ENCODE measurements at places on chromosomes 3 and 15.

GRCh38 chr3:187960820-187961219, 193.1 kb upstream of the LPP start:
- DNase-seq: no peak

- no peak for DNase-seq
Observed at GRCh38 chr3:83003917-83004316, 1242.5 kb upstream of the GBE1 start.

GRCh38 chr3:111750278-111750884, 108.7 kb upstream of the PHLDB2 start:
- DNase-seq: no peak

DNA sequence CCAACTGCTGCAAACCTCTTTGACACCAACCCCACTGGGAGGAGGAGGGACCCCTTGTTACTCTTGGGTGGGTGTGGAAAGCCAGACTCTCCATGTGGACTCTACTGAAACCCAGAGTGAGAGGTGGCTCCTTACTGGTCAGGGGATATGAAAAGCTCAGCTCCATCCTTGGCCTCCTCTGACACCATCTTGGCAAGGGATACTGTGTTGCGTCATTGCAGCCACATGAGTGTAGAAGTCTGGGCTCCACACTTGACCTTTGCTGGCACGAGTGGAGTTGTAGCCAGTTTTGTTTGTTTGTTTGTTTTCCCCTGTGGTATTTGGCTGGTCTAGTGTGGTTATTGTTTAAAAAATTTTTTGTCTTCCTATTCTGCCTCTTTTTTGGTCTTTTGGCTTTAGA, 289.1 kb downstream of the GAP43 start:
- no peak for DNase-seq

GRCh38 chr3:131711114-131711768, 208.5 kb upstream of the MRPL3 start:
- no peak for DNase-seq

DNA sequence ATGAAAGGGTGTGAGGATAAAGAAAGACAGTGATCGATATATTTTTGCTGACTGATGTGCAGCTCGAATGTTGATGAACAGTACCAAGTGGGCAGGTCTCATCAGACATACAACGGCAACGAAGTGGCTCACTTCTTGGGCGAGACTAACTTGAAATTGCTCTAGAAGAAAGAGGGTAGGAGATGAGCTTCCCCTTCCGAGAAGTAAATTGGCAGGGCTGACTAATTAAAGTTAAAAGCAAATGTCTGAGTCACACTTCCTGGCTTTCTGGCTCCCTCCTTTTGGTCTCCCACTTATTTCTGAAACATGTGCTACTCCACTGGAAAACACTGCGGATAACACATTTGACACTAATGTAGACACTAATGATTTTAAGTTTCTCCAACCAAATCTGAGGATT, 228.3 kb downstream of the ABHD5 start:
- no peak for DNase-seq

- DNase-seq: no peak
Observed at GRCh38 chr3:65729555-65729954, 309.2 kb downstream of the MAGI1 start.

GRCh38 chr3:87313641-87314040, 37.3 kb upstream of the POU1F1 start:
- DNase-seq: no peak

GRCh38 chr15:49168016-49168415, 2.0 kb upstream of the GALK2 start:
- DNase-seq: no peak

DNA sequence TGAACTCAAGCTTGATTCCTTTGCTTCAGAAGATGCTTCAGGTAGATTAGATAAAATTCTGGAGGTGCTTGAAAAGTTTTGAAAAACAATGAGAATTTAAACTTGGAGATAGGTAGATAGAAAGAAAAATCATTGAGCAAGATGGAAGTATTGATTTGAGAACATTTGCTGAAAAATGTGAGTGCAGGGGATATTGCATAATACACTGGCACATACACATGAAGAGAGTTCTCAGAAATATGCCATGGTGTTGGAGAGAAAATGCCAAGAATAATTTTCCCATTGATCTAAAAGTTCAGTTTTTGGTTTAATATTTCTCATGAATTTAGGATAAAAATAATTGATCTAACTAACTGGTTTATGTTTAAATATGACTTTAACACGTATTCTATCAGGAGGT, 107.2 kb upstream of the GBE1 start:
- no peak for DNase-seq

DNA sequence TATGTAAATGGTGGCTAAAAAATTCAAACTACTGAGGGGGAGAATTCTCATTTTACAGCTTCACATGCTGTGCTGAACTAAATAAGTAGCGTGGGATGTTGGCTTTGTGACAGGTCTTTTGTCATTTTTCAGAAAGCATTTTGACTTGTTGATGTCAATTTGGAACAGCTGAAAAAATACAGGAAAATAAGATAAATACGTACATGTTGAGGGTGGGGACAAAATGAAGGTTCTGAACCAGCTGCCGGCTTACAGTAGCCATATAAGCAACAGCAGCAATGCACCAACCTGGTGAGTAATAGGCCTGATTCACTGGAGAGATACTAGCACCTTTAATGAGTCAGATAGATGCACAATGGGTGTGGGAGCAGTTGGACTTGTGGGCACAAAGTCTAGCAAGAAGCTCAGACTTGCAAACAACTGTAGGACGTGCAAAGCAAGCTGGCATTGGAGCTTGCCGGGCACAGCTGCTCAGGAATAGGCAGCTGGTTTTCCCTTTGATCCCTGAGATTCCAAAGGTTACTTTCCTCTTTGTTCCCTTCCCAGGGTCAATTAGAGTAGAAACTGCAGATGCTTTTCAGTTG, 12.9 kb downstream of the B3GNT5 start:
- DNase-seq: peak; percentile 26

GRCh38 chr3:59046839-59047238, 3.0 kb downstream of the CFAP20DC start:
- no peak for DNase-seq

GRCh38 chr3:140052771-140053702, 118.1 kb downstream of the CLSTN2 start:
- DNase-seq: no peak

- no peak for DNase-seq
Observed at GRCh38 chr3:186932281-186933181, 2.2 kb downstream of the ST6GAL1 start.

GRCh38 chr3:186612721-186613636, at the start of gene AHSG:
Gene AHSG, plus strand, starts transcription at chr3:186613060. Its CDS starts 82 bp downstream, at chr3:186613142.
- DNase-seq: no peak

- DNase-seq: no peak
Observed at GRCh38 chr3:51708216-51708845, 1.5 kb downstream of the GRM2 start.

DNA sequence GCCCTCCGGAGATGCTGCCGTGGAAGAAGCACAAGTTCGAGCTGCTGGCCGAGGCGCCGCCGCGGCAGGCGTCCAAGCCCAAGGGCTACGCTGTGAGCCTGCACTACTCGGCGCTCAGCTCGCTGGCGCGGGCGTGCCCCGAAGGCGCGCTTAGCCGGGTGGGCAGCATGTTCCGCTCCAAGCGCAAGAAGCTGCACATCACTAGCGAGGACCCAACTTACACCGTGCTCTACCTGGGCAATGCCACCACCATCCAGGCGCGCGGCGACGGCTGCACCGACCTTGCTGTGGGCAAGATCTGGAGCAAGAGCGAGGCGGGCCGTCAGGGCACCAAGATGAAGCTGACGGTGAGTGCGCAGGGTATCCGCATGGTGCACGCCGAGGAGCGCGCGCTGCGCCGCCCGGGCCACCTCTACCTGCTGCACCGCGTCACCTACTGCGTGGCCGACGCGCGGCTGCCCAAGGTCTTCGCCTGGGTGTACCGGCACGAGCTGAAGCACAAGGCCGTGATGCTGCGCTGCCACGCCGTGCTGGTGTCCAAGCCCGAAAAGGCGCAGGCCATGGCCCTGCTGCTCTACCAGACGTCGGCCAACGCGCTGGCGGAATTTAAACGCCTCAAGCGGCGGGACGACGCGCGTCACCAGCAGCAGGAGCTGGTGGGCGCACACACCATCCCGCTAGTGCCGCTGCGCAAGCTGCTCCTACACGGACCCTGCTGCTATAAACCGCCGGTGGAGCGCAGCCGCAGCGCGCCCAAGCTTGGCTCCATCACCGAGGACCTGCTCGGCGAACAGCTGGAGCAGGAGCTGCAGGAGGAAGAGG, 1.3 kb downstream of the FAM43A start:
- peak; percentile 17 for DNase-seq

- DNase-seq: peak; percentile 69
Observed at GRCh38 chr3:196837819-196838420, 29.8 kb upstream of the SENP5 start.

DNA sequence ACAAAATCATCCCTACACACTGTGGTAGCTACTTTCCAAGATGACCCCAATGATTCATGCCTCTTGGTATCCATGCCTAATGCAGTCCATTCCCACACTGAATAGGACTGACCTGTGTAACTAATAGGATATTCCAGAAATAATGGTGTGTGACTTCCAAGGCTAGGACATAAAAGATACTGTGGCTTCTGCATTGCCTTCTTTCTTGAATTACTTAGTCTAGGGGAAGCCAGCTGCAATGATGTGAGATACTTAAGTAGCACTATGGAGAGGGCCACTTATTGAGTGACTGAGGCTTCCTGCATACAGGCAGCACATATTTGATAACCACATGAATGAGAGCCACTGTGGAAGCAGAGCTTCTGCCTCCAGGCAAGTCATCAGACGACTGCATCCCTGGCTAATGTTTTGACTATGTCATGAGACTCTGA, 50.1 kb downstream of the NR1I2 start:
- DNase-seq: no peak

- DNase-seq: no peak
Observed at GRCh38 chr3:122615303-122615702, 37.9 kb downstream of the PARP15 start.

DNA sequence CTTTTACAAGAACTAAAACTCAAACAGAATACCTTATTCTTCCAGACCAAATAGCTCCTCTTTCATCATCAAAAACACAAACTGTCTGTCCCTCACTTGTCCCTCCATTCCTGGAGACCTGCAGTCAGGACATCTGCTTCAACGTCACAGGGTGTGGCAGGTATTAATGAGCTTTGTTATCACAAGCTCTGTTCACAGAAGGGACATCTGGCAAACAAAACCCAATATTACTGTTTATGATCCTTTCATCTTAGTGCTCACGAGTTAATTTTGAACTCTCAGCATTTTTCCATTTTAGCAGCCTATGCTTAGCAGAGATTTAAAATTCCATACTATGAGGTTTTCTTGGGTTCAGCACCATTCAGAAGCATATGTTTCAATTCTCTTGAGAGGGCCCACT, 32.9 kb downstream of the AP3S2 start:
- DNase-seq: no peak

- no peak for DNase-seq
Observed at GRCh38 chr3:73228437-73228836, 167.0 kb downstream of the EBLN2 start.

DNA sequence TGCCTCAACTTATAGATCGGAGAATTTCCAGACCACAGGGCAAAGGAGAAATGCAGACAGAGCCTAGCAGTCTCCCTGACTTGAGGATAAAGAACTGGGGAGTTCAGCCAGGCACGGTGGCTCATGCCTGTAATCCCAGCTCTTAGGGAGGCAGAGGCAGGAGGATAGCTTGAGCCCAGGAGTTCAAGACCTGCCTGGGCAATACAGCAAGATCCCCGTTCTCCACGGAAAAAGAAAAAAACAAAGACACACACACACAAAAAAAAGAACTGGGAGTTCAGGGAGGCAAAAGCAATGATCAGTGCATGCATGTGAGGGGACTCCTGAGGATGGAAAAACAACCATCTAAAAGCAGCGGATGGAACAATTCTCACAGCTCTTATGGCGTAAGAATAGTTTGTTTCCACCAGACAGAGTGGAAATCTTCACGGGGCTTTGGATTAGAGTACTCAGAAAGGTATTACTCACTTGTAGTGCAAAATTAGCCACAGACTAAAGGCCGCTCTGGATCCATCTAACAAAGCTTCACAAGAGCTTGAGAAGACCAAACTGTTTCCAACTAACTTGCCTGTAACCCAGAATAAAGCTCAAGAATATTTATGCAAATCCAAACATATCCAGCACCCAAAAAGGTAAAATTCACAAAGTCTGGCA, 16.3 kb downstream of the SEC11A start:
- no peak for DNase-seq

DNA sequence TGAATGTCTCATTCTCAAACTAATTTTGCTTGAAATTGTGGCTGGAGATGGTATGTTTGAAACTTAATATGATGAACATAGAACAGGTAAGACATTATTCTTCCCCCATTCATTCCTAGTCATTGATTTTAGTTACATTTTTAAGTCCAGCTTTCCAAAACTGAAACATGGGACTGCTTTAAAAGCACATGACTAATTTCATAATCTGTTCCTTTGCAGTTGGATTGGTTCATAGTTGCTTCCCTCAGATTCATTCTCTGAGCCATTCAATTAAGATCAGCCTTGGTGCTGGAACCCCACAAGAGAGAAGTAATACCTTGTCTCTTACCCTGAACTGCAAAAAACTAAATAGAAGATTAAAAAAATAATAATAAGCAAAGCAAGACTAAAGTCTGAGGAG, 87.5 kb upstream of the TGFBR2 start:
- no peak for DNase-seq

- no peak for DNase-seq
Observed at GRCh38 chr3:57783186-57784088, 27.3 kb downstream of the SLMAP start.

- DNase-seq: no peak
Observed at GRCh38 chr3:16840101-16840424, 44.7 kb upstream of the PLCL2 start.

DNA sequence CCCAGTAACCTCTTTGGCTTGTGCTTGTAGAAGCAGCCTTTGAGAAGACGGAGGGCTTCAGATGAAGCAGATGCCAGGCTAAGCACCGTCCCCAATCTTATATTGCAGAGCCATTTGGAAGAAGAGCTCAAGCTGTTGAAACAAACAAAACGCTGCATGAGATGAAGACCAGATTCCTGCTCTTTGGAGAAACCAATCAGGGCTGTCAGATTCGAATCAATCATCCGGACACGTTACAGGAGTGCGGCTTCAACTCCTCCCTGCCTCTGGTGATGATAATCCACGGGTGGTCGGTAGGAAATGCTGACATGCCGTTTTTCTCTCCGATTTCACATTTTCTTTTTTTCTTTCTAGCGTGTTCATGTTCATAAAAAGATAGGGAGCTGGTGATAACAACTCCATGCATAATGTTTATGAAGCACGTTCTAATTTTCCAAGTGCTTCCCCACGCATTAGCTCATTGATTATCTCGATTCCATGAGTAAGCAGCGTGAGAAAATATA, 106.5 kb downstream of the LIPC start:
- DNase-seq: no peak

- no peak for DNase-seq
Observed at GRCh38 chr3:190064659-190065058, 56.0 kb downstream of the P3H2 start.

Data from activated gamma-delta T cell treated with Interleukin-2 at 50 U/mL for 16 hours (primary cell).